ENCODE measurements at places on chromosomes 16 and 17. TPM values are rescaled to one million over a fixed set of nuclear protein-coding genes. Genes with fewer than 3 reads are reported as not detected.

DNA sequence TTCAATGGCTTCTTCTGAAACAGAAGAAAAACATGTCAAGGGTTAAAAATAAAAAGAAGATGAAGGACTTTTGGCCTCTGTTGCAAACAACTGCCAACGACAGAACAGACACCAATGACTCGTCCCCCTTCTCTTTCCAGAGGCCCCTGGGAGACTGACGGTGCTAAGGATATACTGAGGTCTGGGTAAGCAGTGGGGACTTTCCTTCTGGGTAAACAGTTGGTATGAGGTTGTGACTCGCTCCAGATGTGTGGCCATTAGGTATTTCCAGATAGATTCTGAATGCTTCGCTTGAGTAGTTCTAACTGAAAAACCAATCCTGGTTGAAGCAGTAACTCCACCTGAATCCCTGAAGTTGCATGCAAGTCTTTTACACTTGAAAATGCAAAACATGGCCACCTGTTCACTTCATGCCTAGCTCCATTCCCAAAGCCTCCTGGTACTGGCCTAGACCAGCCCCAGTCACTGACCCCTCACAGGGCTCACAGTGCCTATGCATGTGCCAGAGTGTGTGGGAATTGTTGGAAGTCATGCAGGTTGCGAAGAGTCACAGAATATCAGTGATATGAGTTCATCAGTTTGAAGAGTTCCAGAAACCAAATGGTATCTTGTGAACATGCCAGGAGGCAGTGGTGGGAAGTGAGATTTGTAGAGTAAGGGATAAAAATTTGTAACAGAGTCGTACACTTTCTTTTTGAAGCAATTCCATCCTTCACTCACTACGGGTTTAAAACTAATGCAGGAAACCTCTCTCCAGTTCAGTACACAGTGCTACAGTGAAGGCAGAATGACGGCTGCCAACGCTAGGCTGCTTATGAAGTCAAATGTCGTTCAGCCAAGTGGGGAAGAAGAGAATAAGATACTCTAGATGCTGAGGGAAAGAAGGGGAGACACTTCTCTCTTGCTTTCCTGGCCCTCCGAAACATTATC lies 217.8 kb downstream of the ZFHX3 start:
- H3K36me3 ChIP-seq, result peaks cover 8% of the 10 kb centered on the region
- H3K27me3 ChIP-seq, result no peaks in the 10 kb centered on the region
- peak; percentile 75 for DNase-seq
- no peak overlapping the region for H3K4me3 ChIP-seq
- peaks cover 7% of the 10 kb centered on the region for H3K4me1 ChIP-seq

DNA sequence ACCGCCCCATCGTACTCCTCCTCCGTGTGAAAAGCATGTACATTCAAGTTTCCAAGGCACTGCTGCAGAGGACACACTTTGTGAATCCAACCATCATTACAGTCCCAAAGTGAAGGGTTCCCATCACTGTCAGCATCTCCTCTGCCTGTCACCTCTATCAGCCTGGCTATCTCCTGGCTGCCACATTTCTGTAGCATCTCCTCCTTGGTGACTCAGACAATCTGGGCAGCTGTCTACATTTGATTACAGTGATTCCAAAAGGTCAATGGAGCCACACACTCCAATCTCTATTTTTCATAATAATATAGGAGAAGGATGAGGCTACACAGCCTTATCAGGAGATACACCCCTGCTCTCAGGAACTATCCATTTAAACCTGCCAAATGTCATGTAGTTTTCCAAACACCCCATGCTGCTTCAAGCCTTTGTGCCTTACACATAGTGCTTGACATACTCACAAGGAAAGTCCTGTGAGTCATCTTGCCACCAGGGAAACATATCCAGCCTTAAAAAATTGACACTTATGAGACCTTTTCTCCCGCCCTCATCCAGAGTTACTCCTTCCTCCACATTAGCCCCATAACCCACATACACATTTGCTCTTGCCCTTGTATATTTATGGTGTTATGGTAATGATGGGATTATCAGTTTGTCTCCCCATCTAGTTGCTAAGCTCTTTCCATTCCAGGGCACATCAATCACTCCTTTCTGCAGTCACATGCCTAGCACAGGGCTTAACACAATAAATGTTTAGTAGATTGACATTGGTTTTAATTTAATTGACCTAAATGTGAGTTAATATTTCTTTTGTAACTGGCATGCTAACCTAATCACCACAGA lies 250.1 kb upstream of the CDH5 start:
- H3K36me3 ChIP-seq, result no peaks in the 10 kb centered on the region
- no peak overlapping the region for H3K4me3 ChIP-seq
- H3K4me1 ChIP-seq, result peaks cover 7% of the 10 kb centered on the region
- DNase-seq, result peak; percentile 69
- no peak overlapping the region for H3K27ac ChIP-seq

DNA sequence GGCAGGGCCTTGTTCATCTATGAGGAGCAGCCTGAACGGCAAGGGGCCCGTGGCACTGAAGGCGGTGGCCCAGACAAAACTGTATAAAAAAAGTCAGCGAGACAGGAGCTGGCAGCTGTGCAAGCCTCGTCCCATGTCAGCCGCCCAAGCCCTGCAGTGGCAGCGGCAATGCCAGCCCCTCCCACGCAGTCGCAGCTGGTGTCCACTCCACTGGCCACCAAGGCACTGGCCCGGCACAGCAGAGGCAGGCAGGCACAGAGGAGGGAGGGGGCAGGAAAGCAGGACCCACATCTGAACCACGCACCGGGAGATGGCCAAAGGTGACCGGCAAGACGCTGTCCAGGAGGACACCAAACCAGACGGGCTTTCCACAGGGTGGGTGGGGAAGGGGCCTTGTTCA lies 15.9 kb upstream of the C16orf95 start:
- DNase-seq, result no peak
- H3K4me1 ChIP-seq, result peaks cover 3% of the 10 kb centered on the region
- no peaks in the 10 kb centered on the region for H3K27me3 ChIP-seq
- no peak overlapping the region for H3K27ac ChIP-seq
- H3K36me3 ChIP-seq, result peaks cover 46% of the 10 kb centered on the region
- no peak overlapping the region for H3K4me3 ChIP-seq

DNA sequence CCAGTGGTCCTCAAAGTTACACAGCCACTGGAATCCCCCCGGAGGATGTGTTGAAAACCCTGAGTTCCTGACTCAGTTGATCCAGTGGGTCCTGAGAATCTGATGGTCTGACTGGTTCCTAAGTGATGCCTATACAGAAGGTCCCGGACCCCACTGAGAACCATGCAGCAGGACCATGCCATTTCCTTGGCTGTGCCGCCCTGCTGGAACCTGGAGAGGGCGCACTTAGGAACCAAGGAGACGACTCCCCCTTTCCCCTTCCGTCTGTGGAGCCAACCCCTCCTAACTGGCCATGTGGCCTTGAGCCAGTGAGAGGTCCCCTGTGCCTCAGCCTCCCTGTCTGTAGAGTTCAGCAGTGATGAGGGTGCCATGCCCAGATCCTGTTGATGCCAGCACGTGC lies 22.0 kb downstream of the C16orf74 start:
- H3K27ac ChIP-seq, result no peak overlapping the region
- no peaks in the 10 kb centered on the region for H3K27me3 ChIP-seq
- no peaks in the 10 kb centered on the region for H3K4me1 ChIP-seq
- no peak overlapping the region for H3K4me3 ChIP-seq
- no peak for DNase-seq

The NPIPB12 gene
- total RNA-seq, result 5.6 TPM

The SECTM1 gene
- 2.3 TPM for total RNA-seq
